Left lung (tissue), 14 donors: ENCODE measurements at places on chromosomes 2 and 18. TPM values are rescaled to one million over a fixed set of nuclear protein-coding genes. Genes with fewer than 3 reads are reported as not detected.

- no peak for DNase-seq
- H3K27ac ChIP-seq: no peak overlapping the region
- no peaks in the 10 kb centered on the region for H3K27me3 ChIP-seq
- H3K4me3 ChIP-seq: no peak overlapping the region
- H3K4me1 ChIP-seq: no peaks in the 10 kb centered on the region
- H3K36me3 ChIP-seq: no peaks in the 10 kb centered on the region
Measured at GRCh38 chr2:22894761-22895160, 490.2 kb upstream of the KLHL29 start.

- H3K4me1 ChIP-seq: no peaks in the 10 kb centered on the region
- no peak overlapping the region for H3K27ac ChIP-seq
- H3K36me3 ChIP-seq: no peaks in the 10 kb centered on the region
- no peak for DNase-seq
- H3K27me3 ChIP-seq: no peaks in the 10 kb centered on the region
Measured at GRCh38 chr2:191895743-191896142, 48.9 kb upstream of the CAVIN2 start.

The AQP4 gene
- total RNA-seq: 168 TPM

The NGEF gene
- 0.26 TPM for total RNA-seq
